Activated naive CD8-positive, alpha-beta T cell treated with anti-CD3 and anti-CD28 coated beads, Interleukin-2, amount 10 ng/mL, durations not matched to agents 7 days and 5 days (primary cell): ENCODE measurements at places on chromosomes 11 and 22. TPM values are rescaled to one million over a fixed set of nuclear protein-coding genes. Genes with fewer than 3 reads are reported as not detected.

- no peak overlapping the region for H3K27ac ChIP-seq
- H3K36me3 ChIP-seq = no peaks in the 10 kb centered on the region
- H3K4me3 ChIP-seq = no peak overlapping the region
- H3K4me1 ChIP-seq = no peaks in the 10 kb centered on the region
- no peak for DNase-seq
- peaks cover 8% of the 10 kb centered on the region for H3K27me3 ChIP-seq
Observed at GRCh38 chr22:29233277-29233877, 27.7 kb downstream of the EMID1 start.

DNA sequence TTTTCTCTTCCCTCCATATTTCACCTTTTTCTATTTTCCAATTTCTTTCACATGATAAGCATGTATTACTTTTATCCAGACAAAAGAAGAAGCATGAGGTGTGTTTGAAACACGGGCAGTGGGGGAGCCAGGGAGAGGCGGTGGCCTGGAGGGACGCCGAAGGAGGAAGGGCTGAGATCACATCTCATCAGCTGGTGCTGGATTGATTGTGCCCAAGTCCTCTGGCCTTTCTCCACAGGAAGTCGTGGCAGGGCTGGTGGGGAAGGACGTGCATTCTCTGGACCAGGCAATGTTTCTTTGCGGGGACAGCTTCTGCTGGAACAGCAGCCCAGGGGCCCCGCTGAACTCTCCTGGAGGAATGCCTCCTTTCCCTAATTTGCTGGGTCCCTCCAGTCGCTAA is 82.9 kb downstream of the MIAT start:
- H3K27me3 ChIP-seq = no peaks in the 10 kb centered on the region
- no peak for DNase-seq
- no peaks in the 10 kb centered on the region for H3K4me1 ChIP-seq
- no peak overlapping the region for H3K27ac ChIP-seq

DNA sequence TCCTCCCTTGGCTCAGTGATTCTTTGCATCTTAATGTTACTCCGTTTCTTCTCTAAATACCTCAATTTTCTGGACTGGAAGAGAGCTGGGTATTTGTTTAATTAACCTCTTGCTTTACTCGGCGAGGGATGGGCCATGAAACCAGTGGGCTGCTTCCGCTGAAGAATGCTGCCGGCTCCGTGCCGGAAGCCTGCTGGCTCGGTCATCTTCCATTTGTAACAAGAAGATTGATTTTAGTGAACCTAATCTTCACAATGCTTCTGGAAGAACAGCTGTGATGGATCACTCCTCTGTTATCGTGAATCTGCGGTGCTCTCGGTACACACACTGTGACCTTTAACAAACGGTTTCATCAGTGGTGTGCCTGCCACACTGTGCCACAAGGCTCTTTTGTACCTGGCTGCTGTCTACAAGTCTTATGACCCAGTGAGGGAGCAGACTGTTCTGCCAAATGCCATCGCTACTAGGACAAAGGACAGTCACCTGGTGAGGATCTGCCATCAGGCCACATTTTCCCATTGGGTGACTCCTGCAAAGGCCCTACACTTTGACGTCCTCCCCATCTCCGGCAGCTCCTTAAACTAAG is 25.3 kb upstream of the PARVB start:
- no peaks in the 10 kb centered on the region for H3K27me3 ChIP-seq
- H3K4me3 ChIP-seq = no peak overlapping the region
- no peak overlapping the region for H3K27ac ChIP-seq
- H3K36me3 ChIP-seq = peaks cover 17% of the 10 kb centered on the region
- no peak for DNase-seq

DNA sequence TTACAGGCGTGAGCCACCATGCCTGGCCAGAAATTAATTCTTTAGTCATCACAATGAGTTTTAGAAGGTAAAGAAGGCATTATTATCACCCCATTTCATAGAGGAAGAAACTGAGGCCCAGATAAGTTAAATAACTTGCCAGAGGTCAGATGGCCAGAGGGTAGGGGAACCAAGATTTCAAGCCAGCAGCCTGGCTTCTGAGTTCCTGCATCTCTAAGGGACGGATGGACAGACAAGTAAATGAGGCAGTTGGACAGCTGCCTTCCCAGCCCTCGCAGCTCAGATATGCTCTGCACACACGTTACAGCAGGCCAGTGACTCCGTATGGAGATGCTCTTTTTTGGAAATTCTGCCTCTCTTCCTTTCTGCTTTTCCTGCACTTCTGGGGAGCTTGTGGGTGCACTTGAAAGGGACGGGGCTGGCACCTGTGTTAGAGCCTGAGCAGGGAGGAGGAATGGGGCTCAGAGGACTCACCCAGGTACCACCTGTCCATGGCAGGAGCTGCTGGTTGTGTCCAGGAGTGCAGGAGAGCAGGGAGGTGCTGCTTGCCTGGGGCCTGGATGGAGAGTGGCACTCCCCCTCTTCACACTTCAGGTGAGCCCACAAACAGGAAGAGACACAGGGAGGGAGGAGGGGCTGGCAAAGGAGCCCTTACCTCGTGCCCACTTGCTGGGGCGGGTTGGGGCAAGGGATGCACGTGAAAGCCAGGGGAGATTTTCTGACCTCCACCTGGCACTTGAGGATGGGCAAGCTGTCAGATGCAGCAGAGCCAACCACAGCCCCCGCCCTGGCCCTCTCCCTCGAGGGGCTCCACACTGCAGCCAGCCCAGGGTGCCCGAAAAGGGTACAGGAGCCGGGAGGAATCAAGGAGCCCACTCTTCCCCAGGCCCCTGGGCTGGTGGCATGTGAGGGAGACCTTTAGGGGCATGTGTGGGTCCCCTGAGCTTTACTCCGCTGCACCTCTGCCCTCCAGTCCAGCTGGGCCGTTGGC is 3.3 kb upstream of the FXYD2 start:
- peaks cover 65% of the 10 kb centered on the region for H3K4me1 ChIP-seq
- no peaks in the 10 kb centered on the region for H3K27me3 ChIP-seq
- DNase-seq = peak; percentile 58
- no peaks in the 10 kb centered on the region for H3K36me3 ChIP-seq

GRCh38 chr11:112253605-112254242 is 6.9 kb downstream of the PLET1 start:
- no peaks in the 10 kb centered on the region for H3K4me1 ChIP-seq
- H3K4me3 ChIP-seq = no peak overlapping the region
- H3K27ac ChIP-seq = no peak overlapping the region
- no peak for DNase-seq
- H3K27me3 ChIP-seq = peaks cover 3% of the 10 kb centered on the region

GRCh38 chr11:7246179-7246578 is 5.5 kb upstream of the SYT9 start:
- H3K4me3 ChIP-seq = no peak overlapping the region
- no peak overlapping the region for H3K27ac ChIP-seq
- no peaks in the 10 kb centered on the region for H3K4me1 ChIP-seq
- no peak for DNase-seq
- peaks cover 27% of the 10 kb centered on the region for H3K27me3 ChIP-seq
- H3K36me3 ChIP-seq = no peaks in the 10 kb centered on the region

DNA sequence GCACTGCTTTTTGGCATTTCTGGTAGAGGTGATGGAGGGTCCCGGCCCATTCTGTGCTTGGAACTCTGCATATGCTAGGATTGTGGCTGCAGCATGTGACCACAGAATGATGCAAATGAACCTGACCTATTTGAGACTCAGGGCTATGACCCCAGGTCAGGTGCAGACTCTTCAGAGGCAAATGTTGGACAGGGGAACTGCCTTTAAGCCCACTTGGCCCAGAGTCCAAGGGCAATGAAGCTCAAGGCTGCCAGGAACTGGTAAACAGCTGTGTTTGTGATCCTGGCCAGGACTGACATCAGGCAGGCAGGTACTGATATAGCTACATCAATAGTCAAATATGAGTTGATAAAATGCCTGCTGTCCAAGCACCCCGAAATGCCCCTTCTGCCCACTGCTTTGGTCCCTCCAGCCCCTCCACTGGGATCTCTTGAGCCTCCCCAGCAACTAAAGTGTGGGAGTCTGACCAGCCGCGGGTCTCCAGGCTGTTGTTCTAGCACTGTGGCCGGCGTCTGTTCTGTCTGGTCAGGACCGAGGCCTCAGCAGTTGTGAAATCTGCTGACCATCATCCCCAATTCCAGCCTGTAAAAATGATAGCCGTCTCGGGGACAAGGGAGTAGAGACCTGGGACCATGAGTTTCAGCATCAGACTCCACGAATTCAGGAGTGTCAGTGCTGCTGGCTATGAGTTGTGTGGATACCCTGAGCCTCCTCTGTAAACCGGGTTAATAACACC is 82.4 kb upstream of the EIF3D start:
- H3K27ac ChIP-seq = no peak overlapping the region
- no peak overlapping the region for H3K4me3 ChIP-seq
- H3K36me3 ChIP-seq = no peaks in the 10 kb centered on the region
- peaks cover 20% of the 10 kb centered on the region for H3K27me3 ChIP-seq

Gene YPEL1
- total RNA-seq = 14.7 TPM

Gene TEX54
- not detected for total RNA-seq
